T-helper 17 cell (primary cell): ENCODE measurements at places on chromosomes 1 and 21. TPM values are rescaled to one million over a fixed set of nuclear protein-coding genes. Genes with fewer than 3 reads are reported as not detected.

Gene OR2L5
- not detected for total RNA-seq

Gene BECN2
- total RNA-seq: not detected

Gene MARCKSL1
- total RNA-seq: 24.4 TPM

Gene C4BPB
- not detected for total RNA-seq

Gene OR2G6
- total RNA-seq: not detected

Gene FHL3
- 4.9 TPM for total RNA-seq

Gene LCE3E
- total RNA-seq: not detected

Gene DCDC2B
- not detected for total RNA-seq

Gene EIF4G3
- 34.2 TPM for total RNA-seq

Gene SPRR2D
- total RNA-seq: not detected

Gene PLEKHN1
- total RNA-seq: 4.3 TPM

DNA sequence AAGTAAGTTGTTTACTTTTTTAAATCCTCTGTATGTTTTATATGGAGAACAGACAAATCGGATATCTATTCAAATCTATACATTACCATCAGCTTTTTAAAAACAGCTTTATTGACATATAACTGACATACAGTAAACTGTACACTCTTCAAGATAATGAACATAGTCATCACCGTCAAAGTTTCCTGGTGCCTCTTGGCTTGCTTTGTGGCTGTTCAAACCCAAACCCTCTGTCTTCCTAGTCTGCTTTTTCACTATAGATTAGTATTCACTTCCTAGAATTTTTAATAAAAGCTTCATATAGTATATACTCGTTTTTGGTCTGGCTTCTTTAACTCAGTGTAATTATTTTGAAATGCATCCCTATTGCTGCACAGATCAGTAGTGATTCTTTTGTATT, 56.4 kb upstream of the TPTE start:
- H3K4me3 ChIP-seq: no peak overlapping the region
- no peaks in the 10 kb centered on the region for H3K4me1 ChIP-seq
- H3K27me3 ChIP-seq: no peaks in the 10 kb centered on the region

DNA sequence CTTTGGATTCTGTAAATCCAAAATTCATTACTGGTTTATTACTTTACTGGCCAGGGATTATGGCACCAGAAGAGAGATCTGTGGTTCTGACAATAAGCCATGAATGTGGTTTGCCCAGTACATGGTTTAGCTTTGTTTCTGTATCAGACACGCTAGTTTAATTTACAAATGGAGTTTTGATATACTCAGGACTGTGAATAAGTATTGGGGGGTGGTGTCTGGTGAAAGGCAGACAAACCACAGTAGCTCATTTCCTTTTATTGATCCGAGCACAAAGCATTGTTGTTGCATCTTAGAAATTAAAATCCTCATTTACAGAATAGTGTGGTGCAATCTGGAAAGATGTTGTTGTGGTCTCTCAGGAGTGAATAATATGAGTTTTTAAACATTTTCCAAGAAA, 96.0 kb downstream of the ST6GALNAC3 start:
- H3K4me1 ChIP-seq: no peaks in the 10 kb centered on the region
- H3K36me3 ChIP-seq: no peaks in the 10 kb centered on the region
- H3K27me3 ChIP-seq: peaks cover 6% of the 10 kb centered on the region

DNA sequence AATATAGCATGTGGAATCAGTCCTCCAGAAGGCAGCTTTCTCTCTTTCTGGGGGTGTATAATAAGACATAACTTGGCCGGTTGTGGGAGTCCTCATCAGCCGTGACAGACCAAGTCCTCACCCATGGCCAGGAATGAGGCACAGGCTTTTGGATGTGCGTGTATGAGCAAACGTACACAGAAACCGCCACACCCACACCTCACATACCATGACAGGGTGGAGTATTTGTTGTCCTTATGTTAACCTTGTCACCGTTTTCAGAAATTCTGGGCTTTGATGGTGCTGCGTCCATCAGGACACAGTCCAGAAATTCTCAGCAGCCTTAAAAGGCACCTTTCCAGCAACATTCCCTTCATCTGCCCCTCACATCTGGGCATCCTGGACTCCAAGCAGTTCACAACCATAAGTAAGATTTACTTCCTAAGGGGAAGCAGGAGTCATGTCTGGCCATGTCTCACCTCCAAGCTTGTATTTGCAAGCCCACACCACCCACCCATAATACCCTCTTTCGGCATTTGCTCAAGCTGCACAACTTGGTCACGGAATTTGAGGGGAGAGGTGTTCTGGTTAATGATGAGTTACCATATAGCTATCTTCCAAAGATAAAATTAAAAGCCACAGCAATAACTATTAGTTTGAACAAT, 12.4 kb downstream of the C1orf116 start:
- no peaks in the 10 kb centered on the region for H3K36me3 ChIP-seq
- H3K27ac ChIP-seq: no peak overlapping the region
- no peak for DNase-seq
- H3K27me3 ChIP-seq: peaks cover 65% of the 10 kb centered on the region

GRCh38 chr21:39386194-39386593, 37.3 kb upstream of the HMGN1 start:
- no peak overlapping the region for H3K27ac ChIP-seq
- H3K4me3 ChIP-seq: peak overlapping the region; percentile 55
- DNase-seq: no peak
- H3K27me3 ChIP-seq: no peaks in the 10 kb centered on the region
- peaks cover 31% of the 10 kb centered on the region for H3K4me1 ChIP-seq

DNA sequence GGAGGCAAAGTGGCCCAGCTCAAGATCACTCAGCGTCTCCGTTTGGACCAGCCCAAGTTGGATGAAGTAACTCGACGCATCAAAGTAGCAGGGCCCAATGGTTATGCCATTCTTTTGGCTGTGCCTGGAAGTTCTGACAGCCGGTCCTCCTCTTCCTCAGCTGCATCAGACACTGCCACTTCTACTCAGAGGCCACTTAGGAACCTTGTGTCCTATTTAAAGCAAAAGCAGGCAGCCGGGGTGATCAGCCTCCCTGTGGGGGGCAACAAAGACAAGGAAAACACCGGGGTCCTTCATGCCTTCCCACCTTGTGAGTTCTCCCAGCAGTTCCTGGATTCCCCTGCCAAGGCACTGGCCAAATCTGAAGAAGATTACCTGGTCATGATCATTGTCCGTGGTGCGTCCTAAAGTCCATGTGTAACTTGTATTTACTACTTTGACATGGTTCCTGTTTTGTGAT, 2.7 kb downstream of the RBM15 start:
- no peak overlapping the region for H3K27ac ChIP-seq
- peaks cover 41% of the 10 kb centered on the region for H3K4me1 ChIP-seq
- no peak overlapping the region for H3K4me3 ChIP-seq
- H3K27me3 ChIP-seq: no peaks in the 10 kb centered on the region
- DNase-seq: no peak
- H3K36me3 ChIP-seq: peaks cover 2% of the 10 kb centered on the region

DNA sequence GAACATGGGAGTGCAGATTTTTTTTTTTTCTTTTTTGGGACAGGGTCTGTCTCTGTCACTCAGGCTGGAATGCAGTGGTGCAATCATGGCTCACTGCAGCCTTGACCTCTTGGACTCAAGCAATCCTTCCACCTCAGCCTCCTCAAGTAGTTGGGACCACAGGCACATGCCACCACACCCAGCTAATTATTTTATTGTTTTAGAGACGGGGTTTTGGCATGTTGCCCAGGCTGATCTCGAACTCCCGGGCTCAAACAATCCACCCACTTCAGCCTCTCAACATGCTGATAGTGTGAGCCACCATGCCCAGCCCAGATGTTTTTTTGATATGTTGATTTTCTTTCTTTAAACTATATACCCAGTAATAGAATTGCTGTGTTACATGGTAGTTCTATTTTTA, 57.7 kb downstream of the RGSL1 start:
- no peak overlapping the region for H3K4me3 ChIP-seq
- H3K27ac ChIP-seq: no peak overlapping the region
- DNase-seq: no peak
- no peaks in the 10 kb centered on the region for H3K36me3 ChIP-seq
- H3K27me3 ChIP-seq: peaks cover 5% of the 10 kb centered on the region

DNA sequence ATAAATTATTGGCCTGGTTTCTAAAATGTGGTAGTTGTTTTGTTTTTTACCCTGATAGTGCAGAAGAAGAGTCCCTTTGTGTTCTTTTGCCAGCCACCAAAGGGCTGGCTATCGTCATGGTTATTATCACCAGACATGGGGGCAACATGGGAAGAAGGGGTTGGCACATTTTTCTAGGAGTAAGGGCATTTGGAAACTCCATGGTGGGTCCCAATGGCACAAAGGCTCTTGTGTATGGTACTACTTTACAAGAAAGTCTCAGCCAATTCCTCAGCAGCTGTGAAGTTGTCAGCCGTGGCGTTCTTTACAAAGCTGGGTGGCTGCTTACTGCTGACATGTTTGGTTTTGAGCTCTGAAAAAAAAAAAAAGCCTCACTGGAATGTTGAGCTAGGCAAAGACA, 330.4 kb upstream of the ESRRG start:
- H3K36me3 ChIP-seq: no peaks in the 10 kb centered on the region
- no peaks in the 10 kb centered on the region for H3K27me3 ChIP-seq
- DNase-seq: no peak
- H3K4me1 ChIP-seq: no peaks in the 10 kb centered on the region

DNA sequence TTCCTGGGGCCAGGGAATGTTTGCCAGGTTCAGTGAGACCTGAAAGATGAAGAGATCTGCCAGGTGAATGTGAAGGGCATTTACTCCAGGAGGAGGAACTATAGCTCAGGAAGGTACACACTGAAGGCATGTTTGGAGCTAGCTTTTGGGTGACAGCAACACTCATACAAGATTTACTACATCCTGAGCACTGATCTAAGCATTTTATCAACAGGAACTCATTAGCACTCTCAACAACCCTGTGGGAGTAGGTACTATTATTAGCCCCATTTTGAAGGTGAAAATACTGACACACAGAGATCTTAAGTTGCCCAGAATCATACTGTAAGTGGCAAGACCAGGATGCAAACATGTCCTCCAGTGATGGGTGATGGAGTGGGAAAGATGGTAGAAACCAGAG, 6.7 kb downstream of the GADD45A start:
- H3K4me1 ChIP-seq: peaks cover 11% of the 10 kb centered on the region
- H3K36me3 ChIP-seq: peaks cover 7% of the 10 kb centered on the region
- H3K27ac ChIP-seq: no peak overlapping the region
- DNase-seq: no peak
- H3K27me3 ChIP-seq: no peaks in the 10 kb centered on the region

DNA sequence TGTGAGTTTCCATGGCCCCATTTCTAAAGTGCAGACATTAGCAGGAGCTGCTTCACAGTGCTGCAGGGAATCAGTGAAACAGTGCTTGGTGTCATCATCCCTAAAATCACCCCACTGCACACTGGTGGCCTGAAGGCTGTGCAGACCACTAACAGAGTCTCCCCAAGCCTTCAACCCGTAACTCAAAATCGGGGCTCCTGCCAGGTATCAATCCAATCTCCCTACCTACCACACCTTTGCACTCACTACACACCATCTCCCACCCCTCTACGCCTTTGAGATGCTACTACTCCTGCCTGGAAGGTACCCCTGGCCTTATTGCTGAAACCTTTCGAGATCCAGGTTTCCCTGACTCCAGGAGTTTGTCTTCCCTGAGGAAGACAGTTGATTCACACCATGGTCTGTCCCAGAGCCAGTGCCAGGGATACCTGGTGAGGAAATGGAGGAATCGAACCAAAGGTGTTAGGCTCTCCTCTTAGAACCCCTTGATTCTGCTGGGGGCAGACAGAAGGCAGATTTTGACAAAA, 25.5 kb downstream of the SLC2A1 start:
- peaks cover 5% of the 10 kb centered on the region for H3K36me3 ChIP-seq
- H3K4me1 ChIP-seq: peaks cover 70% of the 10 kb centered on the region
- DNase-seq: no peak
- peak overlapping the region; percentile 95 for H3K27ac ChIP-seq
- peak overlapping the region; percentile 88 for H3K4me3 ChIP-seq

DNA sequence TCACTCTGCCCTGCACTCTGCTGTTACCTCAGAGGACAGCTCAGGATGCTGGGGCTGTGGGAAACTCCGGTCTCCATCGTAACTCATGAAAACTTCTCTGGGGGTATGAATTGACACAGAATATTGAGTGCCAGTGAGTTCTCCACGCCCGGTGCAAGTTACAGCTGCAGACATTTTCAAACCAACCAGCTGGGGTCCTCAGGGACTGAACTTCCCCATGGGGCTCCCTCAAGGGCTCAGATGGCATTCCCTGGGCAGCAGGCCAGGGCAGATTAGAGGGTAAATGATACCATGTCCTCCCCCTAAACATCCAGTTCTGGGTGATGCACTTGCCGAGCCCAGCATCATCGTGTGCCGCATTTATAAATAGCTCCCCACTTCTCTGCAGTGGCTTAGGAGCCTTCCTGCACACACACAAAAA, 27.8 kb upstream of the CCSAP start:
- no peak overlapping the region for H3K27ac ChIP-seq
- H3K4me1 ChIP-seq: peaks cover 3% of the 10 kb centered on the region
- H3K4me3 ChIP-seq: no peak overlapping the region
- no peak for DNase-seq
- no peaks in the 10 kb centered on the region for H3K36me3 ChIP-seq
- peaks cover 28% of the 10 kb centered on the region for H3K27me3 ChIP-seq

- no peaks in the 10 kb centered on the region for H3K27me3 ChIP-seq
- DNase-seq: no peak
- no peaks in the 10 kb centered on the region for H3K4me1 ChIP-seq
- H3K36me3 ChIP-seq: no peaks in the 10 kb centered on the region
These were observed 217.9 kb downstream of the NTNG1 start for GRCh38 chr1:107358619-107359327.

- DNase-seq: no peak
- no peak overlapping the region for H3K27ac ChIP-seq
- no peak overlapping the region for H3K4me3 ChIP-seq
- peaks cover 7% of the 10 kb centered on the region for H3K4me1 ChIP-seq
- peaks cover 5% of the 10 kb centered on the region for H3K27me3 ChIP-seq
These were observed 11.8 kb upstream of the BMP8B start for GRCh38 chr1:39800471-39800835.

DNA sequence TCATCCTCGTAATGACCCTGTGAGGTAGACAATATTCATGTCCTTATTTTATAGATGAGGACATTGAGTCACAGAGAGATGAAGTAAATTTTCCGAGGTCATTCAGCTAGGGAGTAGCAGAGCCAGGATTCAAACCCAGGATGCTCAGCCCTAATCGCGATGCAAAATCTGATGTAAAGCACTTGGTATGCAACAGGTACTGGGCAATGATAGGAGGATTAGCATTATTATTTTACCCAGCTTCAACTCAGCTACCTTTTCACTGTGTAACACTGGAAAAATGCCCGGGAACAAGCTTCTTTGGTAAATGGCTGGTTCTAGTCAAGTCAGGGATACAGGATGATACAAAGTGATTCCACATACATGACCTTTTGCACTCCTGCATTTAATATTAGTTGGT, 88.7 kb downstream of the ATP1A1 start:
- H3K4me1 ChIP-seq: peaks cover 2% of the 10 kb centered on the region
- H3K36me3 ChIP-seq: peaks cover 4% of the 10 kb centered on the region
- no peaks in the 10 kb centered on the region for H3K27me3 ChIP-seq
- H3K27ac ChIP-seq: no peak overlapping the region

DNA sequence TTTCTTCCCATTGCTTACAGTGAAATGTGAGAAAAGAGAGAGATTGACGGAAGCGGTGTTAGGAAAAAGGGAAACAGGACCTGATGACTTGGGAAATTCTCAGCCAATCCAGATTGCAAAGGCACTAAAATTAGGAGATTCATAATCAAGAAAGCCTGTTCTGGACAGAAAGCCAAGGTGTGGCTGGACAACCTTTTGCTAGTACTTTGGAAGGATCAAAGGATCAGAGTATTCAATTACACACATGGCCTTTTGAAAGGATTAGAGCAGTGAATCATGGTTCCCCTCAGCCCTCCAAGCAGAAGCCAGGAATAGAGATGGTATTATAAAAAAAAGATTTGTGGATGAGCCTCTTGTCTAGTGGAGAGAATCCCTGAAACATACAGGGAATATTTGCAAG, 669.8 kb upstream of the ADAMTS5 start:
- no peak for DNase-seq
- no peak overlapping the region for H3K4me3 ChIP-seq
- H3K27ac ChIP-seq: no peak overlapping the region
- H3K36me3 ChIP-seq: no peaks in the 10 kb centered on the region
